ENCODE measurements at places on chromosomes 4 and X.

GRCh38 chr4:174210354-174210753 lies 73.1 kb downstream of the FBXO8 start:
- DNase-seq, result no peak

DNA sequence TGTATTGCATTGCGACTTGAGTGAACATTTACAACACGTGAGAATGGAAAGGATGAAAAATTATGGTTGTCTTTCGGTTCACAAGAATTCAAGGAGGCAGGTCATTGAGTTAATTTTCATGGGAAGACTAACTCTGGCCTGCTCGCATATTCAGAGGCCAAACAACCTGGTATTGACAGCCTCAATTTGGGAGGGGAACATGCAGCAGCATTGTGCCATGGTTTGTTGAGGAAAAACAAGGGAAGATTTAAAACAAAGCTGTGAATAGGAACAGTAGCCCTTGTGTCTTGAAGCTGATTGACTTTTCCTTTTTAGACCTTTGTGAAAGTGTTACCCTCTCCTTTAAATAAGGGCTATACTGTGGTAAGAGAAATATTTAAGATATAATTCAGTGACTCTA lies 31.9 kb downstream of the FAT4 start:
- no peak for DNase-seq

- DNase-seq, result no peak
These were observed 3.5 kb upstream of the RNF212 start for GRCh38 chr4:1116838-1117237.

DNA sequence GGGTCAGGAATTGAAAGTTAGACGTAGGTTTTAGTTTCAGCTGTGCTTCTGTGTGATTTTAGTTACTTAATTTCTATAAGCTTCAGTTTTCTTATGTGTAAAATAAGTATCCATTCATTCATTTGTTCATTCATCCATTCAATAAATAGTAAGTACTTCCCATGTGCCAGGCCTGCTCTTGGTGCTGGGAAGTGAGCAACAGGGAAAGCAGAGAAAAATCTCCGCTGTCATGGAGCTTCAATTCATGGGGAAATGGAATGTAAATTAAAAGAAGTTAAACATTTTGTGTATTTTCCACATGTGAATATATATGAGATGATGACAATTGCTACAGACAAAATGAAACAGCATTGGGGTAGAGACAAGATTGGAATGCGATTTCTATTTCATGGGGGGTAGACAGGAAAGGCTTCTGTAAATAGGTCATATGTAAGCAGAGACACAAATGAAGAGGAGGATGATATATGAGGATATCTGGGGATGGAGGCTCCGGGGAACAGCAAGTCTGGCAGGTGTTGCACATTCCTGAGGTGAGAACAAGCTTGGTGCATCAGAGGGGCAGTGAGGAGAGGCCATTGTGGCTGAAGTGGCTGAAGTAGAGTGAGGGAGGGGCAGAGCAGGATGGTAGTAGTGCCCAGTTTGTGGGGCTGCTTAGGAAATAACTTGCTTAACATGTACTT lies 66.2 kb downstream of the FHIP1A start:
- no peak for DNase-seq

GRCh38 chr4:113256946-113257345 lies 207.5 kb downstream of the ANK2 start:
- no peak for DNase-seq

DNA sequence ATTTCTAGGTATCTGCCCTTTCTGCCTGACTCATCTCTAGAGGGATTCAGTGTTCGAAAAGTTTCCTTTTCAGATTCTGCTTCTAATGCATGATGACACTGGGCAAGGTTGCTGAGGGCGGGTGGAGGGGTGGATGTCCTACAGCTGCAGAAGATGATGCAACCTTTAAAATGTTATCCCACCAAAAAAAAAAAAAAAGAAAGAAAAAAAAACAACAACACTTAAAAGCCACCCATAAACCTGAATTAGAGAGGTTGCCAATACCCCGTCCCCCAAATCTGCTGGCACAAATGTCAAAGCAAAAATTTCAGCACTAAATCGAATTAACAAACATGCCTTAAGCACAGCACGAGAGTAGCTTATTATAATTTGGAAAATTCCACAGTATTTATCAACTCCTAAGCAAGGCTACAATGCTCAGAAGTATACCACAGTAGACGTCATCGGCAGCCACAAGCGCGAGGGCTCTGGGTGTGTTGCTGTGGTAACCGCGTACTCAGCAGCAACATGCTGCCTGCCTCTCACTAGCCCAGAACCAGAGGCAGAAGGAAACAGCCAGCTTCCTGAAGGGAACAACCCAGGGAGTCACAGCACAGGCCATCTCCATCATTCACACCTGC lies 167.5 kb upstream of the MAP3K15 start:
- DNase-seq, result peak; percentile 65

DNA sequence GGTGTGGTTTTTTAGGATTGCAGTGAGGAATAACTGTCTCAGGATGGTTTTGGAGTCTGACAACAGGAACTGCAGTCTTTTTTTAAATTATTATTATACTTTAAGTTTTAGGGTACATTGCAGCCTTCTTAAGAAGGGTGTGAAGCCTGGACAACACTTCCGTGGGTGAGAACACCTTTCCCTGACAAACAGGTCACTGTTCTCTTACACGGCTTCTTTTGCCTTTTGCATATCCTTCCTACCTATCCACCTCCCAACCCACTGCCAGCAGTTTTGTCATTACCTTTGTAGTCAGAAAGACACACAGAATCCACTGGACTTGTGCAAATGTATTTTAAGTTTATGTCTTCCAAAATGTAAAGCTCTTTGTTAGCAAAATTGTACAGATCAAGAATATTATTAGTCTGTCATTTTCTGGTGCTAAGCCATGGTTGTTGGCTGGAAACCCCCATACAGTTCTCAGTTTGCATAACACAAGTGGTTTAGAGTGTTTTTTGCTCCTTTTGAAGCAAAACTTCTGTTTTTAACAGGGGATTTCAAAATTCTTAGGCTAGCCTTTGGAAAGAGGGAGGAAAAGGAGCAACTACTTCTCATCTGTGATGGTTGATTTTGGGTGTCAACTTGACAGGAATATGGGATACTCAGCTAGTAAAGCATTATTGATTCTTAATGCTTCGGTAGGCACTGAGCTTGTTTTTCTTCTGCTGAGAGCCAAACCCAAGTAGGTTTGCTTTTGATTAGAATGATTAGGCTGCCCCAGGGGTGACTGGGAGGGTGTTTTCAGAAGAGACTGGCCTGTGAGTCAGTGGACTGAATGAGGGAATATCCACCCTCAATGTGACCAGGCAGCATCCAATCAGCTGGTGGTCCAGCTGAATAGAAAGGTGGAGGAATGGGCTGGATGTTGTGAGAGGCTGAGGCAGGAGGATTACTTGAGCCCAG lies 29.4 kb upstream of the KLHL2 start:
- no peak for DNase-seq

GRCh38 chrX:9538544-9539045 lies 73.7 kb downstream of the TBL1X start:
- no peak for DNase-seq

GRCh38 chr4:152949930-152950329 lies 13.8 kb downstream of the FHDC1 start:
- no peak for DNase-seq

- no peak for DNase-seq
These were observed 384.4 kb downstream of the PCDH7 start for GRCh38 chr4:31104577-31104976.

All from activated gamma-delta T cell treated with Interleukin-2 at 50 U/mL for 16 hours (primary cell).